ENCODE measurements at places on chromosomes 1 and 21.

GRCh38 chr1:57824535-57824934, 400.7 kb upstream of the DAB1 start:
- DNase-seq, result no peak

- DNase-seq, result no peak
Measured at GRCh38 chr1:52907068-52907811, 14.3 kb downstream of the ECHDC2 start.

- DNase-seq, result no peak
Measured at GRCh38 chr1:7430047-7430608, 341.0 kb upstream of the VAMP3 start.

- DNase-seq, result peak; percentile 75
Measured at GRCh38 chr1:41608211-41608610, 123.7 kb upstream of the EDN2 start.

GRCh38 chr21:31911138-31911907, 38.5 kb downstream of the HUNK start:
- peak; percentile 76 for DNase-seq

GRCh38 chr1:205422993-205423642, 1.3 kb upstream of the LEMD1 start:
- DNase-seq, result no peak

GRCh38 chr1:228903434-228904071, 168.3 kb downstream of the RHOU start:
- no peak for DNase-seq

- DNase-seq, result peak; percentile 67
Measured at GRCh38 chr1:58773406-58773840, 10.4 kb downstream of the JUN start.

DNA sequence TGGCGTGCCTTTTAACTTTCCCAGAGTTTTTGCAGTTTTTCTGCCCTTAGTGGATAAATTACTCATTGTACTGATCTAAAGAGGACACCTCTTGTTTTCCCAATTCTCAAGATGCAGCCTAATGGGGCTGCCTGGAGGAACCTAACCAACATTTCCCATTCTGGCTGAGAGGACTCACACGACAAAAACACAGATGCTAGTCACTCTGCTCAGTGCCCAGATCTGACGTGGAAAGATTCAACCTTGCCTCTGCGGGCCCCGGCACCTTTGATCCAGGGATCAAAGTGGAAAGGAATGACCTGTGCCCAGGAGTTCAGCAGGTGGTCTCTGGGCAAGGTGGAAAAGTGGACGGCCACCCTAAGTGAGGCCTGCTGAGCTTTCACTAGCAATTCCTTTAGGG, 162.4 kb upstream of the FMN2 start:
- DNase-seq, result no peak

DNA sequence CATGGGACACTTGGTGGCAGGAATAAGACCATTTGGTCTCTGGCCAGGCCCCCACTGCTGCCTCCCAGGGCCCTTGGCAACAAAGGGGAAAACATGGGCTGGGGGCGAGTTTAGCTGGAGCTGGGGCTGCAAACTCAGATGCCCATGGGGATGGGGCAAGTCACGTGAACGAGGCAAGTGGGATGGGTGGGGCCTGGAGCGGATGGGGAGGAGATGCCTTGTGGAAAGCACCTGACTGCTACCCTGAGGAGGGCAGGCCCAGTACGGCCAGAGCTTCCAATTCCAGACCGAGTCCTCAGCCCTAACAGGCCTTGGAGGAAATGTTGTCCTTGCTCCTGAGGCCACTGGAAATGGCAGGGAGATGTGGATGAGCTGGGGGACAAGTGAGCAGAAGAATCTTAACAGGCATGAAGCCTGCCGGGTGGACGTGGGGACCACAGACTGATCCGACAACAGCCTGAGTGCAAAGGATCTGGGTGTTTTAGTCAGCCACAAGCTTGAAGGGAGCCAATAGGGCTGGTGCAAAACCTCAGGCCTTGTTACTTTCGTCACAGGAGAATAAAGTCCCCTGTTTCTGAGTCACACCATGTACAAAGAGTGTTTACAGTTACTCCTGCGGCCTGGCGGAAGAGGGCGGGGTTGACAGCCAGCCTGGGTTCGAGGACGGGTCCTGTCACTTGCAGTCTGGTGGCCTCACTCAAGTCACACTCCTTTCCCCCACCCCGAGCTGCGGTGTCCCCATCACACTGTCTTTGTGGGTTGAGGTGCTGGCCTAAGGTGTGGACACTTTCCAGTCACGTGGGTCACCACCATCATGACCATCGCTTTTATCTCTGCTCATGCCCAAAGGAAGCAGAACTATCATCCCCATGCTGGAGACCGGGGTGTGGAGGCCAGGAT, 19.1 kb downstream of the RUNX3 start:
- peak; percentile 52 for DNase-seq

DNA sequence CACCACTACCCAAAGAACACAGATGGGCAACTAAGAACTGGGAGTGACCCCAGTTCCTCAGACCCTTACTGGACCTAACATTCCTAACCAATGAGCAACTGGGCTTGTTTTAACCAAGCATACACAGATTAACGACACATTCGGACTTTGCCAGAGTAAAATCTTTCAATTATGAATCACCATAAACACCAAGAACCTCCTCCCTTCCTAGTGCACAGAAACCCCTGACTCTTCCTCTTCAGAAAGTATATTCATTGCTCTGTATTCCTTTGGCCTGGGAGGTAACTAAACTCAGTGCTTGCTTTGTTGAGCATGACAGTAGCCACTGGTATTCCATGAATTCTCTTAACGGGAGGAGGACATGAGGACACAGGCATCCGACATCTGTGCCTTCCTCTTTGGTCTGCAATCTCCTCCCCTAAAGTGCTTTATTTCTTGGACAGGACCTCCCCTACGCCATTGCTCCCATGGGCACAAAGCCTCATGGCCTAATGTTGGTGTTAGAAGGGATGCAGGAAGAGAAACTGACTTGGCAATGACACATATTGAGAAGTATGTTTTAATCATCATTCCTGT, 42.7 kb downstream of the SEC16B start:
- peak; percentile 89 for DNase-seq

DNA sequence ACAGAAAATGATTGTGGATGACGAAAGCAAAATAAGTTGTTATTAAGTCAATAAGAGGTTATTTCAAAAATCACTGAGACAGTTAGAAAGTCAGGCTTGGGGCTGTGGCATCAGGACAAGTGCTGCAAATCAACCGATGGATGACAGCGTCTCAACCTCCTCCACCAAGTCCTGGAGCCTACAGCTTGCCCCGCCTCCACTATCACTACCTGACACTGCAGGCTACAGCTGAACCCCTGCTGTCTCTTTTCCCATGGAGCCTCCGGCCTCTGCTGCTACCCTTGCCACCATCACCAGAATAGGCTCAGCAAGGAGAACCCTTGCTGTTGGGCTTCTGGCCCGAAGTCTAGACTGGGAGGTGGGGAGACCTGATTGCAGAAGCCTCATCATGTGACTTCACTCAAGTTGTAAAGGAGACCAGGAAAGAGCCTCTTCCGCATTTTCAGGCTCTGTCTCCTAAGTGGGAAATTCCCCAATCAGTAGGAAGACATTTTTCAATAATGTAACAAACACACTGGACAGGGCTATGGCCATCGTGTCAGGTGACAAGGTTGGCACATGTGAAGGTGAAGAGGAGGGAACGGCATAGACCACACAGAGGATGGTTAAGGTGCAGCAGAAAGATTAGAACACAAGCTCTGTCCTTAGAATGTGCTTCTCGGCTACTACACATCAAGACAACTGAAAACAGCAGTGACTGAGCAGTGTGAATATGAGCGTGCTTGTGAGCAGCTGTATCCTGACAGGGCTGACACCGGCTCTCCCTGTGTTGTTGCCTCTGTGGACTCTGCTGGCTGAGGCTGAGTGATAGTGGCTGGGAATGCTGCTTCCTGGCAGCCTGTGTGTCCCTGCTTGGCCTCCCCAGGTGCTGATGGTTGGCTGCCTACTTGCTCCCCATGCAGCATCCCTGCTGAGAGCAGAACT, 660.7 kb downstream of the PTPRU start:
- DNase-seq, result no peak

DNA sequence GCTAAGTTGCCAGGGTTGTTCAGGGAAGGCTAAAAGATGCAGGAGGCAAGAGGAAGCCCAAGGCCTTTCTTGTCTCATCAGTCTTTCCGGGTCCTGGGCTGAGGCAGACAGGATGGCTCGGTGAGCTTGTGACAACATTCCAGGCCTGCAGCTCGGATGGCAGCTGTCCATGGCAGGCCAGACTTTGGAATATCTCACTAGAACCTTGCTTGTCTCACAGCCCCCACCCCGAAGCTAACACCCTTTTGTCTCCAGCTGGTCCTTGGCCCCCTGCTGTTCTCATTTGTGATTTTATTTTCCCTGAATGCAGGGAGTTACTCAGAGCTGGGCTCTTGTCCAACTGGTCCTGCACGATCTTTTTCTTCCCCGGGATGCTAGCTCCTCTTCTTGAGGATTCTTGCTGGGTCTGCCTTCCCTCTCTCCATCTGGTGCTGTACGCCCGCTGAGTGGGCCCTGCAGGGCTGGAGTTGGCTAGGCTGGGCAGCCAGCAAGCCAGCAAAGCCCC, 477.2 kb upstream of the CAMK1G start:
- peak; percentile 87 for DNase-seq

GRCh38 chr1:108947871-108948525, 15.3 kb downstream of the CLCC1 start:
- DNase-seq, result no peak

- peak; percentile 45 for DNase-seq
Measured at GRCh38 chr1:15994590-15995351, 9.3 kb upstream of the SRARP start.

DNA sequence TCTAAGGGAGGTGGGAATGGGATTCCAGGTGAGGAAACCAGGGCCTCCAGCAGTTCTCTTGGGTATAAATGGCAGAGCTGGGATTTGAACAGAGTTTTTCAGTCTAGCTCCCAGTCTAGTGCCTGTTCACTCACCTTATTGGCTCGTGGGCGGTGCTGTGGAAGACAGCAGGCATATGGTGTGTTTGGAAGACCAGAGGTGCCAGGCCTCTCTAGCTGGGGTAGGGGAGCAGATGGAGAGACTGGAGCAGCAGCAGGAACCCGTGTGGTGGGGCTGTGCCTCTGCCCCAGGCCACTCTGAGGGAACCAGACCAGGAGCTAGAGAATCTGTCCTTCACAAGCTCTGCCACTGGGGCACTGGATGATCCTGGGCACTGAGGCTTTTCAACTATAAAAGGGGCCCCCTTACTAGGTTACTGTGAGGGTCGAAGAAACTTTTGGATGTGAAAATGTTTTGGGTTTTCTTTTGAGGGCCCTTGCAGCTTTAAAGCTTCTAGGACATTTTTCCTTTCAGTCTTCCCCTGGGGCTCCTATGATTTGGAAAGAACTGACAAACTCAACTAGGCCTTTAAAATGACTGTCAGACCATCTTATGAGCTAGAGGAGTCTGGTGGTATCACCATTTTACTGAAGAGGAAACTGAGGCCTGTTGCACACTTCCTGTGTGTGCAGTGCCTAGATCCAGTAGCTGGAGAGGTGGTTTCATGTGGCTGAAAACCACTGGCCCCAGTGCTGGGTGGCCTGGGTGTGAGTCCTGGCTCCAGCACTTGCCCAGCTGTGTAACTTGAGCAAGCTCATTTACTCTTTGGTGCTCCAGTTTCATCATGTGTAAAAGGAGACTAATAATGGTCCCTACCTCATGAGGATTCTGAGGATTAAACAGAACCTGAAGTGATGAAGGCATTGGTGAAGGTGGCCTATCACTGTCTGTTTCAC, 6.1 kb downstream of the DMRTB1 start:
- no peak for DNase-seq

DNA sequence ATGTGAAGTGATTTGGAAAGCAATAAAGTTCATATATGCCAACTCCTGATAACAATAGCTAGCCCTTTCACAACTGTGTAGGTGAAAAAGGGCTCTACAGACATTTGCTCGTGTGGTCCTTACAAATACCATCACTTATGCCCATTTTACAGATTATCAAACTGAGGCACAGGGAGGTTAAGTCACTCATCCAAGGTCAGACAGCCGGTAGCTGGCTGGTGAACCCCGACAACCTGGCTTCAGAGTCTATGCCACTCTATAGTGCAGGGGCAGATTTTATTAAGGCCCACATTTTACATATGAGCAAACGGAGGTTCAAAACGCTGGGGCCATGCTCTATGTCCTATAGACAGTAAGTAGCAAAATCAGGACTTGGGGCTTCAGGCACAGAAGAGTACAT, 280.5 kb downstream of the RRAGC start:
- DNase-seq, result no peak

DNA sequence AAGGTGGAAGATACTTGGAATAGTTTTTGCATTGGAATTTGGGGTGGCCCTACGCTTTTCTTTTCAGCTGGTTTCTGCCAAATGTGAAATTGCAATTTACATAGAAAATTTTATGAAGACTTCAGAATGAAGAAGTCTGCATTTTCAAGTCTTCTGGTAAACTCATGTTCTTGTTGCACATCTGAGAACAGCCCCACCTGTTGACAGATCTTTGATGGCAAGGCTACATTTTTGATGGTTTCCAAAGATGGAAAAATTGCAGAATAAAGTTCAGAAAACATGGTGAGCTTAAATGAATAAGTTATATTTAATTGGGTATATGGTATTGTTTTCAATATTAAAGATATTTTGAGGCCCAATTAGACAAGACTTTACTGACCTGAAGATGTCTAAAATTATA, 25.4 kb downstream of the OLFM3 start:
- DNase-seq, result peak; percentile 0

DNA sequence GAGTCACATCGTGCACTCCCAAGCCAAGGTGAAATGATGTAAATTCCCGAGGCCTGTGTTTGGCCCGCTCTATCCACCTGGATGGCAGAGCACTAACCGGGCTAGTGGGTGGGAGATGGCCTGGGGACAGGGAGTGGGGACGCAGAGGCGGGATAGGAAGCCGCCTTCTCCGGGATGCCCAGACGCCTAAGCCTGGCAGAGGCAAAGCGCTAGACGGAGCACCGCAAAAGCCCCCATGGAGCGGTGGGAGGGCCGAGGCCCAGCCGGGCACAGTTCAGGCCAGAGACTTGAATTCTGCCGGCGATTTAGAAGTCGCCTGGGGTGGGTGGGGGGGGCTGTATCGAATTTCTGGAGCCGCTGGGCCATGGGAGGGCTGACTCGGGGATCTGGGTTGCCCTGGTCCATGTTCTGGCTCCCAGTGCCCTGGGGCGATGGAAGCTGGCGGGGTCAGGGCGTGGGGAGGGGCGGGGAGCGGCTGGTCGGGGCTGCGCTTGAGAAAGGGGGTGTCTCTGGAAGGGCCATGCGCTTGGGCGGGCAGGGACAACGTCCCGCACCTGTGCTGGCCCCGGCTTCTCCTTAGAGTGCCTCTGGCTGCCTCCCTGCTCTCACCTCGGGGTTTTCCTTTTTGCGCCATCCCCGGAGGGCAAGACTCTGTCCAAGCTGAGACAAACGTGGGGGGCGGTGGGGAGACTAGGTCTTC, 28.0 kb downstream of the KIAA2013 start:
- DNase-seq, result no peak

- DNase-seq, result no peak
Measured at GRCh38 chr1:181483285-181484195, at the start of gene CACNA1E. Gene CACNA1E, plus strand, starts transcription at chr1:181483517. Its CDS starts 228 bp downstream, at chr1:181483745.

GRCh38 chr21:39040494-39041110, 142.6 kb downstream of the PSMG1 start:
- DNase-seq, result no peak

Data from fibroblast of skin of right quadriceps (primary cell).